ENCODE measurements at places on chromosomes 16 and 17.
A peak's percentile ranks its signal among the peaks of the same experiment; 100 is the strongest.

DNA sequence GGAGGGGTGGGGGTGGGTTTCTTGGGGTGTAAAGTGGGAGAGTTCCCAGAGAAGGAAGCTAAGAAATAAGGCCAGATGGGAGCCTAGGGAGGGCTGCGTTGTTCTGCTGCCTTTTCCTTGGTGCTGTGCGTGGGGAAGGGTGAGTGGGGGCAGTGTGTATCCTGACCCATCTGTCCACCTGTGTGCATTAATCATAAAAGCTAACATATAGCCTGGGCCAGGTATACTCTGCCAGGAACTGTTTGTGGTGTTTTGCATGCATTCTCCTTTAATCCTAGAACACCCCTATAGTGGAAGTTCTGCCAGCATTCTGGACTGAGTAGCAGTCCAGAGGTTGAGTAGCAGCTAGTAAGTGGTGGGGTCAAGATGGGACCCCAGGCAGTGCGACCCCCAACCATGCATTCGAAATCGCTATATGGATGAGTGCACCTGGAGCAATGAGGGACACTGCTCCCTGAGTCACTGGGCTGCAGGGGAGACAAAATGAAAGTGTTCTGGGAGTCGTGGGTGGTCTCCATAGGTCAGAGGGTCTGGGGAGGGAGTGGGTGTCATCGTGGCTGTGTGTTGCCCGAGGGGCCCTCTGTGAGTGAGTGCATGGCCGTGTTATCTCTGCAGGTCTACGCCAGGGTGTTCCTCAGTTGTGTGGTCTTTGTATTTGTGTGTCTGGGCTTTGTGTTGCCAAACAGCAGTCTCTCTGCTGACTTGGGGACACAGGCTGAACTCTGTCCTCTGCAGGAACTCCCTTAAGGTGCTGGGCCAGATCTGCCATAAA lies 1.3 kb downstream of the ERBB2 start:
- no peak for DNase-seq

- no peak for DNase-seq
These were observed 40.1 kb upstream of the RHOT1 start for GRCh38 chr17:32102172-32102571.

DNA sequence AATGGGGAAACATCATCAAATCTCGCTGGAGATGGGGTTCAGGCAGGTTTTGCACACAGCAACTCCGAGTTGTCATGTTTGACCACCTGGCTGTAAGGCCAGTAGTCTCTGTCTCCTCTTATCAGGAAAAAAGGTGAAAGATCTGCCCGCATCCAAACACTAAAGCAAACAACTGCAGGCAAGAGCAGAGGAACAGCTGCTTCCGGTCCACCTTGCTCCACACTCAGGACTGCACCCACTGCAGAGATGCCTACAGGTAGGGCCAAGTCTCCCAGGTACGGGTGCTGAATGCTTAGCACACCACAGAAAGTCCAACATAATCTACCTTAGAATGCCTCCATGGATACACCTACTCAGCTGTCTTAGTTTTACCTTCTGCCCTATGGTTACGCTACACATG lies 7.3 kb downstream of the TEX2 start:
- DNase-seq: no peak

DNA sequence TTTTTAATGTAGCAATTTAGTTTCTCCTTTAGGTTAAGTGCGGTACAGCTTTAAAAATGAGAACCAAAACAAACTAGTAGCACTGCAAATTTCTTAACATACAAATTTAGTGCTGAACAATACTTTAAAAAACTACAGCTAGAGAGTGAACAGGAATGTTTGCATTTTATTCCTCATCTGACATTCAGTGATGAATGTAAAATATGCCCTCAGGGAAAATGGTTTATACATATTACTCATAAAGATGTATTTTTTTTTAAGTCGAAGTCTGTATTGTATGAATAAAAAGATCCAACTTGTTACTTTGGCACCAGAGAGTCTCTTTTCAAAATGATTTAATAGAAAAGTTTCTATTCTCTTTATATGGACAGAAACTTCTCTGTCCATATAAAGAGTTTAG lies 96.8 kb downstream of the BRIP1 start:
- peak; percentile 82 for DNase-seq

GRCh38 chr17:7867881-7868329 lies 10.1 kb downstream of the CYB5D1 start:
- peak; percentile 90 for DNase-seq

DNA sequence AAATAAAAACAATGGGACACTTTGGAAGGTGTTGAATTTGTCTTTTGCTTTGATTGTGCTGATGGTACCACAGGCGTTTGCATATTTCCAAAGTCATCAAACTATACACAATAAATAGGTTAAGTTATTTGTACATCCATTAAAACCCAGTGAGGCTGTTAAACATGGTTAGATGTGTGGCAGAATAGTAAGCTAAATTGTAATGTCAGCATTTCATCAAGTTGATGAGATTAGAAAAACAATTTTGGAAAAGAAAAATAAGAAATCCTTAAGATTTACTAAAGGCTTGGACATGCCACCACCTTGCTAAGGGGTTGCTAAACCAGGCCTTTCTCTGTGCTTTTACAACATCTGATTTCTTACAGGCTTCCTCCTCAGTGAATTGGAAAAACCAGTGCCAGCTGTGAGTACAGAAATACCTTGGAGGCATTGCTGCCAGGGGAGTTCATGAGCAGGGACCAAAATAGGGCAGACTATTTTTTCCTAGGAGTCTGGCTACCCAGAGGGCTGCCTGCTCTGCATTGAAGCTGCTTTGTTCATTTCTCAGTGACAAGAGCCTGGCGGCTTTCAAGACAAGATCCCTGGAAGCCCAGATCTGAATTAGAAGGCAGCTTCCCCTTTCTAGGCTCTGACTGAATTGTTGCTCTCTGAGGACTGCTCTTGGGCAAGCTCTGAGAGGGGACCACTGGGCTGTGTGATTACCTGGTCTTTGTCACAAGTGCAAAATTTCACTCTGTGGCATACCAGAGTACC lies 43.4 kb upstream of the CA10 start:
- no peak for DNase-seq

- DNase-seq: peak; percentile 38
These were observed at the start of gene ITGB3 for GRCh38 chr17:47253541-47254402. Gene ITGB3 (plus strand): TSS chr17:47253827. CDS start chr17:47253862, 35 bp downstream.

- no peak for DNase-seq
These were observed 338.2 kb downstream of the SNX29 start for GRCh38 chr16:12314653-12315185.

- peak; percentile 62 for DNase-seq
These were observed 30.9 kb upstream of the CDC42EP4 start for GRCh38 chr17:73342541-73343167.
